ENCODE measurements at places on chromosomes 12 and 14. TPM values are rescaled to one million over a fixed set of nuclear protein-coding genes. Genes with fewer than 3 reads are reported as not detected.

Gene TRIM9
- total RNA-seq, result 0.28 TPM

Gene STYK1
- total RNA-seq, result 2.0 TPM

Gene KRT85
- total RNA-seq, result not detected

Gene NDUFA12
- total RNA-seq, result 126 TPM

Gene PDE6H
- total RNA-seq, result not detected

Gene SLC25A29
- total RNA-seq, result 24.2 TPM

Gene PDZRN4
- not detected for total RNA-seq

Gene TAS2R19
- 7.3 TPM for total RNA-seq

Gene MYL2
- not detected for total RNA-seq

Gene ACSS3
- 6.3 TPM for total RNA-seq

Gene ERH
- 259 TPM for total RNA-seq

Gene CLEC2A
- total RNA-seq, result not detected

Measured in regular cardiac myocyte (primary cell).